Anterior cingulate cortex (tissue), 58 donors: ENCODE measurements at places on chromosomes 2 and 18.

GRCh38 chr2:50343150-50343830 is 688.6 kb downstream of the NRXN1 start:
- DNase-seq = no peak

GRCh38 chr2:55805686-55806085 is 112.0 kb upstream of the PNPT1 start:
- peak; percentile 57 for DNase-seq

- DNase-seq = no peak
Observed at GRCh38 chr18:32093523-32093922, 1.8 kb downstream of the RNF138 start.

GRCh38 chr2:238869-239268 is 25.0 kb downstream of the SH3YL1 start:
- DNase-seq = no peak

GRCh38 chr18:48640566-48641270 is 101.9 kb downstream of the CTIF start:
- DNase-seq = no peak

DNA sequence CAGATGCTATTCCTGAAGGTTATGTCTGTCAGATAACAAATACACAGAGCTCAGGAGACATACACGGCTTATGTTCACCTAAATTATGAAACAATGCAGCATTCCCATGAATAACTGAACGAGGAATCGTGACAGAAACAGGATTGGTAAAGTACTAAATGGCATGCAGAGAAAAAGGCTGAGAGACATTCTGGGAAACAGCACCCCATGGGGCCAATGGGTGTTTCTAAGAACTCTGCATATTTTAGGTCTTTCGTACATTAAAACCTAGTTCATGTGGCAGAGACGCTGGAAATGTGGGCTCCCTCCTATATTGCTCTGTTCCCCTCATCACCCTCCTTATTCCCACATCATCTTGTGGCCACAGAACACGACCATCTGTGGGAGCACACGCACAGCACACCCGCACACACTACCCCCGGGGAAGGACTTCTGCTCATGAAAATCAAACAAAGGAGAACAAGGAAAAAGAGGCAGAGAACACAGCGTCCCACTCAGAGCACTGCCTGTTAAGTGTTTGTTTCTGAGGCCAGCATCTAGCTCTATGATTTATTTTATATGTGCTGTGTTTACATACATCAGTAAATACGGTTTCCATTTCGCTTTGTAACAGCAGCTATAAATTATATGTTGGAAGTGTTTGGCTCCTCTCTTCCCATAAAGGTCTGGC is 143.6 kb downstream of the AFF3 start:
- DNase-seq = no peak

DNA sequence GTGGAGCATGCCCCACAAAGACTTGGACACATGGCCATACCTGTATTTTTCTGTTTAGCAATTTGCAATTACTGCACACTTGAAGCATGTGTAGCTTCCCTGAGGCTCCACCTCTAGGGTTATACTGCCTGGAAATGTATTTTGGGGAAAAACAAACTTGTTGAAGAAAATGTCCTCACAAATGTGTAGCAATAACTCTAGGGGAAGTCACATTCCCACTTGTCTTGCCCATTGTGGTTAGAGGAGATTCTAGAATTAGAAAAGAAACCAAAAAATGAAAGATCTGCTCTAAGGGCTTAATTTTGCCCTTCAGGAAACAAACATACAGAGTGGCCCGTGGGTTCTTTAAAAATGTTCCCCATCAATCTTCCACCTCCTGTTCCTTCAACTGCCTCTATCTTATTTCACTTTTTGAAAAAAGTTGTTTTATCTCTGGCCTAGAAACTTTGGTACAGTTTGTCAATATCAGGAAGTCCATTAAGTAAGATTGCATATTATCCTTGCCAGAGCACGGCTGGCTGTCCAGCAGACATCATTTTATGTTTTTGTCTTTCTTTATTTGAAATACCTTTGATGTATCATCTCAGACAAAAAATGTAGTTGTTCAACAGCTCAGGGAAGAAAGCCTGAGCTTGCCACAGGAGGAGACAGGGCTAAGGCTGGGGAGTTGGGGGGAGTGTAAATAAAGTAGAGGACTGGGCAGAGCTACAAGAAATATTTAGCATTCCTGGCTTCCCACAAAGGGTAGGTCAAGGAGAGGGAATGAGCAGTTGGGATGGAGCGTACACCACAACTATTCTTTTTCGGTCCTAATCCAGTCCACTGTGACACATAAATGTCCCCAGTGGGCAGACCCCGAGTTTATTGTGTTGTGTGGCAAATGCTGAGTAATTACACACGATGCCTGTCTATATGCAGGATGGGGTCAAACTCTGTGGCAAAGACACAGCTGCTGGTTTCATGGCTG is 96.8 kb upstream of the CDC42EP3 start:
- no peak for DNase-seq

DNA sequence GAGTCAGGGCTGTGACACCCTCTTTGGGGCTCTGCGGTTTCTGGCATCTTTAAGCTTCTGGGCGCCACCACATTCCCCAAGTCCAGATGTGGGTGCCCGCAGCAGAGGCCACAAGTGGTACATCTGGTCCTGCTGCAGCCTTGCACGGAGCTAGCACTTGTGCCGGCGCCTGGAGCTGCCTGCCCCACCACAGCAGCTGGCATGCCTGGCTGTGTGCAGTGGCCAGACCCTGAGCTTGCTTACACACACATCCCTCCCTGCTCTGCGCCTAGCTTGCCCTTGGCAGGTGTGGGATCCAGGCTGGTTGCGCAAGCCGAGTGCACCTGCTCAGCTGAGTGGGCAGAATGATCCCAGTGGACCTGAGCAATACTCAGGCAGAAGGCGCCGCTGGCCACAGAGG is 27.3 kb downstream of the SLC4A10 start:
- no peak for DNase-seq

DNA sequence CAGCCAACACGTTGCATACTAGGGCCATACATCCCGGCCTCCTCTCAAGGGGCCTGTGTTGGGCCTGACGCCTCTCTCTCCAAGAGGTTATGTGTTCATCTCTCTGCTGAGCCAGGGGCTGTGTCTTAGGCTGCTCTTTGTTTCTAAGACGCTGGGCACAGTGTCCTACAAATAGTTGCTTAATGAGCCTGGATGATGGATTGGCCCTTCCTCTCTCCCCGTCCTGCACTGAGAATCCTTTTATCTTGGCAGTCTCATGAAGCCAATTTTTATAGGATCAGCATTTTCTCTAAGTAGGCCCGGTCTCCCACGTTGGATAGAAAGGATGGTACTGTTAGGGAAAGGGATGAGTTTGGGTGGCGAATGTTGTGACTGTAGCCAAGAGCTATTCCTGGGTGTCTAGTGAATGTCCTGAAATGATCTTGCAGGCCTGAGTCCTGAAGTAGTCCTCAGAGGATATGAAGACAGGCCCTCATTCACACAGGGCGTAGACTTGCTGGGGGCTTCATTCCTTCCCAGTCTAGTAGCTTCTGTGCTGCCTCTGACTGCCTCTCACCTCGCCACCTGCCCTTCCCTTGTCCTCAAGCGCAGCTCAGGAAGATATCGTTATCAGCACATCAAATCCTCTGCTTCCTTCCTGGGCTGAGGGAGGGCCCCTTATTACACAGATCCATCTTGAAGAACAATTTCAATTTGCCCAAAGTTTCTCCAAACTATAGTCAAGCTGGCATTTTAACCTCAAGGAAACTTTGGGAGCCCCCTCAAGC is 8.8 kb downstream of the LBH start:
- DNase-seq = no peak

GRCh38 chr2:201854841-201855240 is 48.5 kb downstream of the CDK15 start:
- DNase-seq = no peak

GRCh38 chr18:40346146-40346545 is 1608.9 kb upstream of the PIK3C3 start:
- DNase-seq = no peak

- DNase-seq = no peak
Observed at GRCh38 chr2:148955798-148956197, 80.8 kb downstream of the KIF5C start.

DNA sequence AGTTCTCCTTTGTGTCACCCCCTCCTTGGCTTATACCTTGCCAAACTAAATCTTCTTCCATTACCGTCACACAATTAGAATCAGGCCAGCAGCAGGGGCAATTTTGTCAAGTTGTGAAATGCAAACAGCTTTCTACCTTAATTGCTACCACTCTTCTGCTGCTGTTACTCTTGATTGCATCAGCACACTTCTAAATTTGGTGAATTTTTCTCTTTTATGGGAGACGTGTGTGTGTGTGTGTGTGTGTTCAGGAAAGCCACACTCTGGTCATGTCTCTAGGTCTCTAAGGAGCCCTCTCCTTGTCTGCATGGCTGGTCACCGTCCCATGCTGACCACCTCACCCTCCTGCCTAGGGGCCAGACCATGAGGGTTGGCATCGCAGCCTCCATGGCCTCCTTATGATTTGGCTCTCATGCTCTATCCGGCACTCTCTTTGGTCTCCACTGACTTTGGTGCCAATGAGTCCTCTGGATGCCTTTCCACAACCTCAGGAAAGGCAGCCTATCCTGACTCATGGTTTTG is 87.7 kb downstream of the GATA6 start:
- DNase-seq = no peak

DNA sequence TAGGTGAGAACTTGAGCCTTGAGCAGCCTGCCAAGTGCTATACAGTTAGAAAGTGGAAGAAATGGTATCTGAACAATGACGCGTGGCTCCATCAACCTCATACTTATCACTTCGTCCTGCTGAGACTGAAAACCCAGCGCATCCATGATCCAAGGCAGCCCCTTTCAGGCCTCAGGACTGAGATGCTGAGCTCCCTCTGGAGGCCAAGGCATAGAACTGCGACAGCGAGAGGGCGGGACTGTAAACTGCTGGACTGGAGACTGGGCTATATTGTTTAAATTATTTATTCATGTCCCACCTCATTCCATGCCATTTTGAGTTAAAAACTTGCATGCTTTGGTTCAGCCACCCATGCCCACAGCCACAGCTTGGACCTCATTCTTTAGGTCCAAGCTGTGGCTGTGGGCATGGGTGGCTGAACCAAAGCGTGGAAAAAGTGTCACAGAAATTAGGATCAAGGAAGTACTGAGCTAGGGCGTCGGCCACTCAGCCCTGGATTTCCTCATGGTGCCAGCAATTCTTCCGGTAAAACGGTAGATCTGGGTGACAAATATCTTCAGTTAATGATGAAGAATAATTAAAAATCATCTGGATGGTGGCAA is 195.5 kb downstream of the L3MBTL4 start:
- no peak for DNase-seq

DNA sequence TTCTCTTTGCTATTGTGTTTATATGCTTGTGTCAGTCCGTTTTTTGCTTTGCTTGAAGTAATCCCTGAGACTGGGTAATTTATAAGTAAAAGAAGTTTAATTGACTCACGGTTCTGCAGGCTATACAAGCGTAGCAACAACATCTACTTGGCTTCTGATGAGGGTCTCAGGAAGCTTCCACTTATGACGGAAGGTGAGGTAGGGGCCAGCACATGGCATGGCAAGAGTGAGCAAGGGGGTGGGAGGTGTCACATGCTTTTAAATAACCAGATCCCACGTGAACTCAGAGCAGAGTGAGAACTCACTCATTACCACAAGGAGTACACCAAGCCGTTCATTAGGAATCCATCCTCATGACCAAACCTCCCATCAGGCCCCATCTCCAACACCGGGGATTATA is 540.3 kb downstream of the TDRD15 start:
- DNase-seq = no peak

DNA sequence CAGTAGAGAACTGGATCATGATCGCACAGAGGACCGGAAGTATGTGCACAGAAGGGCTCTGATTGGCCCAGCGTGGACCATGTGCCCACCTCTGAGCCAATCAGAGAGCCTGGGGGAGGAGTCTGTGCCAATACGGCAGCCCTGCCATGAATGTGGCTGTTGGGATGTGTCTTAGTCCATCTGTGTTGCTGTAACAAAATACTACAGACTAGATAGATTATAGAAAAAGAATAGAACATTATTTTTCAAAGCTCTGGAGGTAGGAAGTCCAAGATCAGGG is 132.0 kb downstream of the NDUFA10 start:
- no peak for DNase-seq

DNA sequence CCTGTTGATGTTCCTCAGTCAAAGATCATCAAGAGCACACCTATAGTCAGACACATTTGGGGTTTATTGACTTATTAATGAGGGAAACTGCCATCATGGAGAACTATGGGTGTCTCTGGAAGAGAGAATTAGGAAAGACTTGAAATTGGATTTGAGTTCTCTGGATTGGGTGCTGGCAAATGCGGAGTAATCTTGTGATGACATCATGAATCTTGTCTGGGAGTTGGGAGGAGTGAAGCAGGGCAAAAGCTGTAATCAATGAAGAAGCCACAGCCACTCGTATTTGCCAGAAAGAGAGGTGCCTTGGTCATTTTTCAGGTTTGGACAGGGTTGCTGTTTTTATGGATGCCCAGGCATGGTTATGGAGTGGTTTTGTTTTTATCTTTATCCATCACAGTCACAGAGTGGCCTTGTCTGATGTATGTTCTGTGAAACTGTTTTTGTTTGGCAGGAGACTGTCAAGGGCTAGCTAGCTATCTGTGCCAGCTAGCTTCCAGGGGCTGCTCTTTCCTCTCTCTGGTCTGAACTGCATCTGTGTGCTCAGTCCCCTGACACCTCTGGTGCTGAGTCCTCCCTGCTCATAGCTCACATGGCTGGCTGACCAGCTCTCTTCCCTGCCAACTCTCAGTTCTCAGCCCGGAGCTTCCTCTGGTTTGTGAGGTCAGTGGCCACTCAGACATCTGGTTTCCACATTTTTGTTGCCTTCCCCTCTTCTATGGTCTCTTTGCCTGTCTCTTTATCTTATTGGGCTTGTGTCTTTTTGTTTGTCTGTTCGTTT is 193.4 kb upstream of the RMP24 start:
- no peak for DNase-seq

- no peak for DNase-seq
Observed at GRCh38 chr18:10419420-10420103, 34.9 kb upstream of the APCDD1 start.

- no peak for DNase-seq
Observed at GRCh38 chr2:98078701-98079100, 8.3 kb upstream of the VWA3B start.

- no peak for DNase-seq
Observed at GRCh38 chr2:37454851-37455762, 110.7 kb downstream of the QPCT start.

GRCh38 chr2:207163053-207163755 is 2.5 kb downstream of the KLF7 start:
- DNase-seq = no peak
